ENCODE measurements at places on chromosomes 6 and 20. TPM values are rescaled to one million over a fixed set of nuclear protein-coding genes. Genes with fewer than 3 reads are reported as not detected.

GRCh38 chr6:8166156-8166555 is 63.8 kb upstream of the EEF1E1 start:
- no peak for DNase-seq

Gene C20orf173
- total RNA-seq, result not detected

Gene NKAPL
- 0.13 TPM for total RNA-seq

GRCh38 chr6:165804331-165805066 is 141.5 kb upstream of the PDE10A start:
- peak; percentile 39 for DNase-seq

DNA sequence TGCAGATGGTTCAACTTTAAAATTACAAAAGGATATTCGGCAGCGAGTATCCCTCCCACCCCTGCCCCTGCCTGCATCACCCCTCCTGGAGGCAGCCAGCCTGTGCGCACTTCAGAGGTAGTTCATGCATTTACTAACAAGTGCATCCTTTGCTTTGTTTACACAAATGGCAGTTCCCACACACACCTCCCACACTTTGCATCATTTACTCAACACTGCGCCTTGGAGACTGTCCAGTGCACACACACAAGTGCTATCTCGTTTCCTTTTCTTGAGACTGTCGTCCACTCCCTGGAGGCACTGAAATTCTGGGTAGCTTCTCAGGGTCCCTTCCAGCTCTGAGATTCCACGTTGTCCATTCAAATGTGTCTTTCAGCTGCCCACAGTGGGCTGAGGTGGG is 53.1 kb upstream of the VSX1 start:
- no peak for DNase-seq

DNA sequence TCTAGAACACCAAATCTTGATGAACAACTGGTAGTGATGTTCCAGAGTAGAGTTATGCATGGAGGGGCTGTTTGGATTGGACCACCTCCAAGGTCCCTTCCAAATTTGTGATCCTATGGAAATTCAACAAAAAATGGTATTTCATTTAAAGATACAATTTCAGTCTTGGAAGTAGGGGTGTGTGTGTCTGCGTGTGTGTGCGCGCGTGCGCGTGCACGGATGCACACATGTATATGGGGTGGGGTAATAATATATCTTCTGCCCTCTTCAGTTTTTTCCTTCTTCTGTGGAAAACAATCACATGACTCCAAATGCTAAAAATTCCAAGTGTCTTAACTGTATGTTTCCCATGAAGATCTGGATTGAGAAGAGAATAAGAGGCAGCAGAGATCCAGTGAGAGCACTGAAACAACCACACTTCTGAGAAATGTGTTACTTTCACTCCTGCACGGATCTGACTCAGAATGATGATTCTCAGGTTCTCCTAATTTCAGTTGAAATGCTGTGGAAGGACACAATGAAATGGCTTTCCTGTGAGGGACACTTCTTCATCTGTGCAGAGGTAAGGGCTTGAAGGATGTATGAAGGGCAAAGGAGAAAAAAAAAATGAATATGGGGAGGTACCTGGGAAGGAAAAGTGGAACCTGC is 10.6 kb upstream of the IL17F start:
- no peak for DNase-seq

DNA sequence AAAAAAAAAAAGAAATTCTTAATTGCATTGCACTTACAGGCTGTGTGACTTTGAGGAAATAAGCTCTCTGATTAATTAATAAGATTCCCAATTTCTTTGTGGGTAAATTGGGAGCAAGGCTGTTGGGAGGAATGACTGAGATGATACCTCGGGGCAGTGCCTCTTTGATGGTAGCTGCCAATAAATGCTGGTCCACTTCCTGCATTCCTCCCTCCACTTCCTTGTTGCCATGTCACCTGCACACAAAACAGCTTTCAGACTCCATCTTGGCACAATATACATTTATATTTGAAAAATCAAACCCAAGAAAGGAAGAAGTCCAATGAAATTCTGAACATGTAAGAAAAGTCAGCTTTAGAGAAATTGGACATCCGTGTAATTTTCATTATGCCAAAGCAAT is 45.1 kb downstream of the MTHFD1L start:
- DNase-seq, result no peak

Gene ARMH2
- not detected for total RNA-seq

Gene C20orf204
- 1.3 TPM for total RNA-seq

Gene TCP1
- total RNA-seq, result 412 TPM

- peak; percentile 66 for DNase-seq
These were observed 182.6 kb downstream of the RNGTT start for GRCh38 chr6:88780714-88781389.

DNA sequence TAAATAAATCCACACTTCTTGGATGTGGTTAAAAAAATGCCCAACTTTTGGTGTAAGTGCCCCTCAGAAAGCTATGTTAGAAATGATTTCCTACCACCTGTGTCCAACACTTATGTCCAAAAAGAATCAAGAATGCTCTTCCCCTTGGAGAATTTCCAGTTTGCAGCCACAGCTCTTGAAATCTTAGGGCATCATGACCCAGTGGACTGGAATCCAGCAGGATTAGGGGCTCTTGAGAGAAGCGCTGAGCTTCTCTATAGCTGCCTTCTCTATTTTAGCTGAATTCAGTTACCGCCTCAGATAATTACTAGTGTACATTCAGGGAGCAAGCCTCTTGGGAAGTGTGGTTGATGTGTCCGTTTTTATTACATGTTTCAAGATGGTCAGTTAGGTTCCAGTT is 2.5 kb downstream of the PHACTR1 start:
- no peak for DNase-seq

Gene HLA-DQA2
- total RNA-seq, result not detected

Gene CCN6
- total RNA-seq, result not detected

DNA sequence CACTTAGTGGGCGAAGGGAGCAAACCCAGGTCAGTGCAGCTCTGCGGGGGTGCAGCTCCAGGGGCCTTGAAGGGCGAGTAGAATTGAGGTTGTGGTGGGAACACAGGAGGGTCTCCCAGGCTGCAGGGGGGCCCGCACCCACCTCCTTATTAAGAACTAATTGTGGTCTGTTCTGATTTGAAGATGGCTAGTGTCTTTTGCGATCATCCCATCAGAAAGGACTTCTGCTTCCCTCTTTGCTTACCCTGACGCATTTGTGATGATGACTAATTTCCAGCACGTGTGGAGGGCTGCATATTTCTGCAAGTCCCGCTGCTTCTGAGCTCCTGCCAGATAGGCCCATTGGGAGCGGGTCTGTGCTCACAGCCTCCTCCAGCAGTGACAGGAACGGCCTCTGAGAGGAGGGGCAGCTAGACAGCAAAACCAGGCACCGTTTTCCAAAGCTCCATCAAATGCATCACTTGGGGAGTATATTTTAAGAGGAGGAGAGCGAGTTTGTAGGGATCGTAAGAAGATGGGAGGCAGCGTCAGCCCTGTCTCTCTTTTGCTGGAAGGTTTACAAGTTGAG is 268.9 kb downstream of the CDH4 start:
- DNase-seq, result no peak

Gene LAMA2
- 3.7 TPM for total RNA-seq

- no peak for DNase-seq
These were observed 114.3 kb downstream of the GJA1 start for GRCh38 chr6:121549736-121550135.

Measured in H9 (cell line).